Activated CD4-positive, alpha-beta T cell treated with anti-CD3 and anti-CD28 coated beads, Interleukin-2, amount 10 ng/mL, durations not matched to agents 24 days and 14 days (primary cell): ENCODE measurements at places on chromosomes 2 and 18. TPM values are rescaled to one million over a fixed set of nuclear protein-coding genes. Genes with fewer than 3 reads are reported as not detected.

GRCh38 chr18:75139226-75139911, 69.6 kb downstream of the PTGR3 start:
- no peak for DNase-seq

- DNase-seq, result no peak
Observed at GRCh38 chr2:173822889-173823542, 142.2 kb downstream of the SP3 start.

DNA sequence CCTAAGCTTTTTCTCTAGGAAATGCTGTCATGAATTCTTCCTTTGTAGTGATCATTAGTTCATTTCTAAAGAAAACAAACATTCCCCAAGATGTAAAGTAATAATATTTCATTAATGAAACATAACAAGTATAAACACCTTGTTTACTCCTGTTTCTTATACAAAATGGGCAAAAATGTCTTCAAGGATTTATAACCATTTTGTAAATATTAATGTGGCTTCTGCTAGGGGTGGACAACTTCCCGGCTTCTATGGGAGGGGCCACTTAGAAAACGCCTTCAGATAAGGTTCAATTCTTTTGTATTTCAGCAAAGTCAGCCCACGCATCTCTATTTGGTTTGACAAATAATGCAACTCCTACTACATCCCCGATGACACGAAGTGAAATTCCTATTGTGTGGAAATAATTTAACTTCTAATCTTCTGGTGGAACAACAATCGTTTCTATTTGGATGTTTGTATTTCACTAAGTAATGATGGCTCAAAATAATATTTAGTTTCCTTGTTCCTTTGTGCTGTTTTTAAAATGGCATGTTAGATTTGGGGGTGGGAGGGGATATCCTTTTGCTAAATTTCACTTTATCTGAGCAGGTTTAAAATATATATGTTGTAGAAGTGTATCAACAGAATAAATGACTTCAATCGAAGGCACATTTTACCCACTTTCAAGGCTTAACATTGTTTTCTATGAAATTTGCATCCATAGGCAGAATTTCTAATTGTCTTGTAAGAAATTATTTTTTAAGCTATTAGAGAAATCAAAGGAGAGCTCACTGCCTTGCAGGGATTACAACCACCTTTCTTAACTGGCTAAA, 14.7 kb upstream of the HOXD1 start:
- DNase-seq, result no peak

- DNase-seq, result no peak
Observed at GRCh38 chr2:62787386-62787785, 81.9 kb downstream of the EHBP1 start.

DNA sequence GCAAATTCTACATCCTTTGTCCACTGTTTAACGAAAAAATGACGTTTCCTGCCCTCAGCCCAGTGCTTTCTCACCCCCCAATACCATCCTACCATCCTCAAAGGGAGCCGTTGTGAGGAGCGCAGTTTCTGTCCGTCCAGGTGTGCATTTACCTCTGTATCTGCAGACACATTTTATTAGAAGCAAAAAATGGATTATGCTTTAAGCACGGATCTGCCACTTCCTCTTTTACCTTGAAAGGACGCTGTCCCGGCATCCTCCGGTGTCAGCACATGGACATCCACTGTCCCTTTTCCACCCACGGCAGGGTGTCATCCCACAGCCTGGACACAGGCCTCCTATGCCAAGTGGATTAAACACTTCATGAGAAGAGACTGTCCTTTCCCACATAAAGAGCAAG, 7.2 kb upstream of the MAL start:
- no peak for DNase-seq

DNA sequence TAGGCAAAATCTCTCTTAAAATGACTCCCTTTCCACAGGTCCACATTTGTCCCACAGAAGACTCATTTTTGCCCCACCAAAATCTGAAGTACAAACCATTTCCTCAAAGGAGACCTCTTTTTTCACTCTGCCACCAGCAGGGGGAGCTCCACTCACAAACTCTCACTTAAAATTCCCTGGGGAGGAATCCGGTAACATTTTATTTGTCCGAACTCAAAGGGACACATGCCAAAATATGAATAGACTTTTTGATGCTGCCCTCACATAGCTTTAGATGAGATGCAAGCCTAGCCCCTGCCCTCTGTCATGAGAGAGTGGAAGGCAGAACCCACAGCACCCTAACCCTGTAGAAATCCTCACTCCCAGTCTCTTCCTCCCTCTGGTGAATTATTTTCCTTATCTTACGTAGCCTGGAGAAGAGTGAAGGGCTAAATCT, 57.1 kb downstream of the RMDN2 start:
- peak; percentile 86 for DNase-seq

DNA sequence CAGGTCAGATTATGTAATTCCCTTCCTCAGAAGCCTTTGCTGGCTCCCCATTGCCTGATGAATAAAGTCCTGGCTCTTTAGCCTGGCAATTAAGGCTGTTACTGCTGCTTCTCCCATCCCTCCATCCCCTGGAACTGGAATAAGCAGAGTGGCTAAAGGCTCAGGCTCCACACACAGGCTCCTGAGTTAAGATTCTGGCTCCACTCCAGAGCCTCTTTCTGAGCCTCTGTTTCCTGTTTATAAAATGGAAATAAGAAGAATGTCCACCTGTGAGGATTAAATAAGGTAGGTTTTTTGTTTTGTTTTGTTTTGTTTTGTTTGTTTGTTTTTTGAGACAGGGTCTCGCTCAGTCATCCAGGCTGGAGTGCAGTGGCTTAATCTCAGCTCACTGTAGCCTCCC, 50.0 kb downstream of the ZFP36L2 start:
- DNase-seq, result no peak

DNA sequence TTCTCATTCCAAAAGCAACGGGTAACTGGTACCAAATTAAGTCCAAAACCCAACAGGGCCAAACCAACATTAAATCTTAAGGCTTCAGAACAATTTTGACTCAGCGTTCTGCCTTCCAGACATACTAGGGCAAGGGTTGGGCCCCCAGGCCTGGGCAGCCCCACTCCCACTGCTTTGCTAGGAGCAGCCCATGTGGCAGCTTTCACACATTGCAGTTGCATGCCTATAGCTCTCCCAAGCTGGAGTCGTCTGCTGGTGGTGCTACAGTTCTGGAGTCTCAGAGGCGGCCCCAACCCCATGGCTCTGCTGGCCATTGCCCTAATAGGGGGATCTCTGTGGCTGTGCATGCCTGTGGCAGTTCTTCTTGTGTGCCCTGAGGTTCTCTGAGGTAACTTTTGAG, 37.6 kb upstream of the CD226 start:
- no peak for DNase-seq

DNA sequence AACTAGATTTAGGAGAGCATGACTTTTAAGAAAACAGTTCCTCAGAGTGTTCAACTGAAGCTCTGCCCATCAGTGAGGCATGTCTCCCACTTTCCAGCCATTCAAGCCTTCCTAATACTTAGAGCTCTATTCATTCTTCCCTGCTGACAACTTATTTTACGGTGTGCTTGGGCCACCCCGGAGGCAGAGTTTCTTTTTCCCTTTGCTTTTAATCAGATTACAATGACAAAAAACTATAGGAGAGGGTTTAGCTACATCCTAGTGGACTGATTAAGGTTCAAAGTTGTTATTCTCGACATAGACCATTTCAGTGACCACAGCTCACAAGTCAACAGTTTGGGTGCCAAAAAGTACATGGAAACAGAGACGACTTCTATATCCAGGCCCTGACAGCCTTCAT, 167.8 kb upstream of the TRIB2 start:
- no peak for DNase-seq

DNA sequence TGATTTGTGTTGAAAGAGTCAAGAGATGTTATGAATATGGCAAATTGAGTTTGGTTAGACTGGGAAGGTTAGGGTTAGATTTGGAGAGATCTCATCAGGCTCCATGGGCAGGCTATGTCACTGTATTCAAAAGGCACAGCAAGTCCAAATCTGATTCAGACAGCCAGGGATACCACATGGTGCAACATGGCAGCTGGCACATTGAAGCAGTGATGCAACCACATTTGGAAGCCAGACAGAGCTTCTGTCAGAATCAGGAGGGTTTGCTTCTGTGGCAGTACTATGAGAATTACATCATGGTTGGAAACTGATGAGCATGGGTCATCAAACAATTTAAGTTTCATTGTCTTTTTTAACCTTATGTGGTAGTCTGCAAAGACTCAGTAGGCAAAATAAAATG, 772.2 kb downstream of the SUCLG1 start:
- no peak for DNase-seq

- DNase-seq, result peak; percentile 67
Observed at GRCh38 chr2:218961651-218962570, 2.4 kb downstream of the CDK5R2 start.

GRCh38 chr18:58038063-58038462, 6.0 kb upstream of the NEDD4L start:
- DNase-seq, result no peak

DNA sequence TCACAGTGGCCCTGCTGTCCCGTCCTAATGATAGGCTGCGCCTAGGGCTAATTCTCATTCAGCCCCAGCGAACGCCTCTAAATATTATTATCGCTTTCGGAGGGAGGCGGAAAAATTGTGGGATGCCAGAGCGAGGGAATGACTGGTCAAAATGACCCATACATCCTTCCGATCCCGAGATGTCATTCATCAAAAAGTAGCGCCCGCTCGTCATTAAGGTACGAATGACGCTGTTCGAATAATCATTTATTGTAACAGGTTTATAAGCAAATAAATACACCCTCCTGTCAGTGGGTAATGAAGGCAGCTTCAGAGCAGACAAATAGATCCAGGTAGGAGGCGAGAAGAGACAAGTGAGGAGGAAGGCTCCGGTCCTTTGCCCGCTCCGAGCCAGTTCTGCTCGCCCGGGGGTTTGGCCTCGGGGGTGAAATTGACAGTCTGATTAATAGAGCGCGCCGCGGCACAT, at the start of gene EVX2:
EVX2 (minus strand) TSS at position 167 of the 466 bp plus-strand sequence. CDS start 186 bp downstream, outside the sequence.
- DNase-seq, result peak; percentile 61

DNA sequence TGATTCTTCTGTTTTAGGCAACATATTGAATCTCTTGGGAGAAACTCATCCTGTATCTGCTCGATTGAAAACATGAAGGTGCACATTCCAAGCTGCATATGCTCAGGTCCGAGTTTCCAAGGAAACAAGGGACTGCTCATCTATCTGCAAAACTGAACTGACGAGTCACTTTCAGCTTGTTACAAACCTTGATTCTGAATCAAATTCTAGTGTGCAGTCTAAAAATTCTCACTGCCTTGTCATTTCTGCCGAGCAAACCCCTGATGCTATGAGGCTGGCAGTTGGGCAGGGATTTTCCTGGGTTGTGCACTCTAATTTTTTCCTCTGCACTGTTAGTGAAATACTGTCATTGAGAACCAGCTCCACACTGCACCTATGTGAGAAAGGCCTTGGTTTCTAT, 101.3 kb upstream of the ETAA1 start:
- no peak for DNase-seq

GRCh38 chr2:105393373-105394055, 5.3 kb downstream of the FHL2 start:
- DNase-seq, result no peak

GRCh38 chr2:16080071-16080470, 139.7 kb downstream of the MYCN start:
- no peak for DNase-seq

GRCh38 chr18:44733754-44734465, 53.2 kb downstream of the SETBP1 start:
- DNase-seq, result no peak

GRCh38 chr2:45736757-45737704, 85.6 kb downstream of the PRKCE start:
- DNase-seq, result no peak

- DNase-seq, result peak; percentile 54
Observed at GRCh38 chr18:3179430-3180089, 40.2 kb downstream of the MYOM1 start.

DNA sequence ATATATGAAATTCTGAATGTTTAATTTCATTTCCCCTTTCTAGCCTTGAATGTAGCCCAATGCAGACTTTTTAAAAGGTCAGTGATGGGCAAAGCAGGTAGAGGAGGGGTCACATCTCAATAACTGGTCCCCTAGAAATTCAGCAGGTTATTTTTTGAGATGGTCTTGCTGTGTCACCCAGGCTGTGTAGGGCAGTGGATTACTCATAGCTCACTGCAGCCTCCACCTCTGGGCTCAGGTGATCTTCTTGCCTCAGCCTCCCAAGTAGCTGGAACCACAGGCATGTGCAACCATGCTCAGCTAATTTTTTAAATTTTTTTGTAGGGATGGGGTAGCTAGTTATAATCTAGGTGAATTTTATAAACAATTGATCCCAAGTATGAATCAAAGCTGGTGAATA, 8.8 kb downstream of the IAH1 start:
- no peak for DNase-seq

The NYAP2 gene
- total RNA-seq, result not detected in 2 replicates

The LAPTM4A gene
- total RNA-seq, result 24.3 and 25.3 TPM in 2 replicates

The UGT1A8 gene
- total RNA-seq, result not detected in 2 replicates

The TP53I3 gene
- total RNA-seq, result 1.2 and 2.0 TPM in 2 replicates

The CFAP53 gene
- total RNA-seq, result 0.38 and 0.63 TPM in 2 replicates

The PLA2R1 gene
- not detected in 2 replicates for total RNA-seq

The RESP18 gene
- not detected in 2 replicates for total RNA-seq

The DRC1 gene
- total RNA-seq, result not detected in 2 replicates

The FRZB gene
- total RNA-seq, result not detected in 2 replicates

The PARD6G gene
- 0.40 and 0.47 TPM in 2 replicates for total RNA-seq

The SPP2 gene
- not detected in 2 replicates for total RNA-seq
